ENCODE measurements at places on chromosomes 12 and 14. TPM values are rescaled to one million over a fixed set of nuclear protein-coding genes. Genes with fewer than 3 reads are reported as not detected.

CLEC9A gene
- not detected for total RNA-seq

LALBA gene
- not detected for total RNA-seq

ITGB7 gene
- not detected for total RNA-seq

NYNRIN gene
- total RNA-seq = 42.8 TPM

KRT72 gene
- total RNA-seq = not detected

Data from endothelial cell of umbilical vein (primary cell).